ENCODE measurements at places on chromosomes 5 and 9.

DNA sequence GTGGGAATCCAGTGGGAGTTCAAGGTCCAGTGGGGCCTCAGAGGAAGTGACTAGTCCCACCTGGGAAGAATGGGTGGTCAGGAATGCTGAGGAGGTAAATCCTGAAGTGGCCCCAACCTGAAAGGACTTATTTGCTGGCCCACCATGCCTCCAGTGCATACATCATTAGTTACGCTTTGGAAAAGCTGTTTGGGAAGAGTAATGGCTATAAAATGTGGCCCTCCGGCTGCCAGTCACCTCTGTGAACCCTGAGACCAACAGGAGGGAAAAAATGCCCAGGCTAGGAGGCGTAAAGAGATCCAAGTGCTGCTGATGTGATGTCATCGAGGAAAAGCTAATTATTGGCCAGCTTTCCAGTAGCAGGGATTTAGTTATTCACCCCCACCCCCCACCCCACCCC is 2.7 kb upstream of the SLC26A2 start:
- no peak for DNase-seq

GRCh38 chr5:13993926-13994325 is 49.4 kb upstream of the DNAH5 start:
- no peak for DNase-seq

DNA sequence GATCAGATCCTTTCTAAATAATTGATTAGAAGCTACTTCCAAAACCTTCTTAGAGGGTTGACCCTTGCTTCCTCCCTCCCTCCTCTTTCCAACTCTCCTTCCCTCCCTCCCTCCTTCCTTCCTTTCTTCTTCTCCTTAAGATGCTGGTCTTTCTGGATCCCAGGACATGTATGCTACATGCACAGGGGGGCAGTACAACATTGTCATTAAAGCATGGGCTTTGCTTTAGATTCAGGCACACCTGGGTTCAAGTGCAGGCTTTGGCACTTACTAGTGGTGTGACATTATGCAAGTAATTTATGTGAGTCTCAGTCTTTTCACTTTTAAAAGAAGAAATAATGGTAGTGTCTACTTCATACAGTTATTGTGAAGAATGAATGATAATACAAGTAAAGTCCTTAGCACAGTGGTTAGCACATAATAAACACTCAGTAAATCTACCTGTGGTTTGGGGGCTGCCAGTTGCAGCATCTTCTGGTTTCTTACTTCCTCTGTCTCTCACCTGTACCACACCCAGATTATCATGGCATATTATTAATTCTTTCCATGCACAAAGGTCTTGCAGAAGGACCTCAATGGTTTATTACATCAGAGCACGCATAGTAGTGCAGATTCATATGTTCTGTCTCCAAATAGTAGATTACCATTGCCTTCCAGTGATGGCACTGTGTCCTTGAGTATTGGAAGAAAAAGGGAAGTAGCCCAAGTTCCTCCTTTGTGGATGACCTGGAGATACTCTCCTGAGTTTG is 154.1 kb downstream of the ARHGAP26 start:
- DNase-seq = no peak

DNA sequence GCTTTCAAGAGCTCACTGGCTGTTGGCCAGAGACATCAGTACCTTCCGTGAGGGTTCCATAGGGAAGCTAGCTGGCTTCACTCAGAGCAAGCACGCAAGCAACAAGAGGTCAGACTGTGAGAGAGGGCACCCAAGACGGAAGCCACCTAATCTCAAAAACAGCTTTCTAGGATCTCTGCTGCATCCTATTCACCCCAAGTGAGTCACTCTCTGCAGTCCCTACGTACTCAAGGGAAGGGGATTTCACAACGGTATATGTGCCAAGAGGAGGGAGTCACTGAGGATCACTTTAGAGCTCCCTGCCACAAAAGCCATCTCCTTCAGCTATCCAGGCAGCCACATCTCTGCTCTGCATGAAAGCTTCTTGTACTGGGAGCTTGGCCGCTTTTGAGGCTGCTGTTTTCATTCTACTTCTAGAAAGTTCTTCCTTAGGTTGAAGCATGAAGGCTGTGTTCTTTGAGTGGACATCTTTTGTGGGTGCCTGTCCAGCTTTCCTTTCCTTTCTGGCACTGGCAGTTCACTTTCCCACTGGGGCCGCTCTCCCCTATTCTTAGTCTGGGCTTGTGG is 249.5 kb downstream of the MAN2A1 start:
- DNase-seq = no peak

DNA sequence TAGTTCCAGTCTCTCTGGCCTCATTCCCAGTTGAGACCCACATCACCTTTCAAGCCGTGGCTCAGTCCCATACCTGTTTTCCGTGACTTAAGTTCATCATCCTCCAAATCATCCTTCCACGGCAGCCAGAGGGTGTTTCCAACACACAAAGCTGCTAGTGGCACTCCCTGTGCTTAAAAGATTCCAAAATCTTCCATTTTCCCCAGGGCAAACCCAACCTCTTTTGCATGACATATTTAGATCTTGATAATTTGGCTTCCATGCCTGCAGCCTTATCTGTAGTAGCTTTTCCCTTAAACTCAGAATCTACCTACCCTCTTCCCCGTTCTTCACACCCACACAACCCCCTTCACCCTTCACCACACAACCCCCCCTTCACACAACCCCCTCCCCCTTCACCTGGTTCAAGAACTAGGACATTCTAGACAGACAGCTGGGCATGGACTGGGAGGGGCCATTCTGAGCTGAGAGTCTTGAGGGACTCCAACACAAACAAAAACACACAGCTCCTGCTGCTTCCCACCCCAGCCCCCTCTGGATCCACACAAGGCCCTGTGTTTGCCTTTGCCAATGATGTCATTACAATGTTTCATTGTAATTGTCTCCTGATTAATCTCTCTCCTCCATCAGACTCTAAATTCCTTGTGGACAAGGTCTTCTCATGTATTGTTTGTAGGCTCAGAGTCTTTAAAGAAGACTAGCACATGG is 268.2 kb downstream of the SH3GL2 start:
- no peak for DNase-seq

- no peak for DNase-seq
These were observed 10.4 kb downstream of the PPP2R2B start for GRCh38 chr5:146867996-146868708.

DNA sequence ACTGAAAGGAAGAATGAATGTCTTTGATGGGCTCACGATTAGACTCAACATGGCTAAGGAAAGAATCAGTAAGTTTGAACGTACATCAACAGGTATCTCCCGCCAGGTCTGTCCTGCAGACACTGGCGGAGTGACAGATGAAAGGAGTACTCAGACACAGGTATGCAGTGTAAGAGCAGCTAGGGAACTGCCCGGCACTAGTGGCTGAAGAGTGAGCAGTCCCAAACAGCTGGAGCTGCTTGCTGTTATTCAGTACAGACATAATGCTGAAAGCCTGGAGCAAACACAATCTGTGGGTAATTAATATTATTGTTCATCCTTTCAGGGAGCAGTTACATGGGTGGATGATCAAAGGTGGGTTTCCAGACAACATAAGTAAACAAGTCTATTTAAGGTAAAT is 835.5 kb downstream of the TLE4 start:
- DNase-seq = no peak

DNA sequence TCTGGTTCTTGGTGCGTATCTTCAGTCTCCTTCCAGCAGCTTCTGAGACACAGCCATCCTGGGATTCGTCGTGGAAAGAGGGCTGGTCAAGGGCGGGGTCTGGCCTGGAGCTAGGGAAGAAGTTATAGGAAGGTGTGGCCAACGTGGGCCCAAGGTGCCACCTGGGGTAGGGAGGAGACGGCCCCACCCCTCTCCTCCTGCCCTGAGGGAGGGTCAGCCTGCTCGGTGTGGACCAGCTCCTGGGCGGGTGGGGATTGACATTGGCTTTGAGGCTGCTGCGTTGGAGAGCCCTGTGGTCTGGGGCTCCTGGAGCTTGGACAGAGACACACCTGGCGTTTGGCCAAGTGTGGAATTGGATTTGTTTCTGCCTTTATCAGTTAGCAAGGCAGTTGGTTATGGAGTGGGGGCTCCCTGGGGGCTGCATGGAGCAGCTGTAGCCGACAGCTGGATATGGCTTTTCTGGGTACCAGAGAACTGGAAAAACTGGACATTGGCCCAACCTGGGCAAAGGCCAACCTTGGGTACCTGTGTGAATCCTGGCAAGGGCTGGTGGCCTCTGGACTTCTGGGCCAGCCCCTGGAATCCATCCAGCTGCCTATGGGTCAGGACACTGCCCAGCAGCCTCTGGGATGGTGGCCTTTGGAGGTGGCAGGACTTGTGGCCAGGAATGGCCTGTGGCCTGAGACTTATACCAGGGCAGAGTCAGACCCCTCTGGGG is 75.7 kb upstream of the PPP1R26 start:
- DNase-seq = no peak

- no peak for DNase-seq
These were observed 19.4 kb upstream of the RNF130 start for GRCh38 chr5:180090769-180091546.

DNA sequence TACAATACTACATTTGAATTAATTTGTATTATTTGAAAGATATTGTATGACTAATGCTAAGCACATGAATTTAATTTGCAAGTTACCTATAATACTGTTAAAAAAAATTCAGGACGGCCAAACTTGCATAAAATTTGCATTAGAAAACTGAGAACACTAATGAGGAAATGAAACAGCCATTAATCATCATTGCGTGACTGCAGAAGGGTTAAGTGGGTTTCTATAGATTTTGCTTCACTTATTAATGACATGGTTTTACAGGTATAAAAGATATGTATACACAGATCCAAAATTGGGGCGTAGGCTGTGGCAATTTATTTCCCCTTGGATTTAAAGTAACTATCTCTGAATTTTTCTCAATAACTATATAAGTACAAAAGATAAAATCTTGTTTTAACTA is 882.6 kb downstream of the PTPRD start:
- no peak for DNase-seq
